Esophagus muscularis mucosa (tissue), 4 donors: ENCODE measurements at places on chromosomes 1 and 21. TPM values are rescaled to one million over a fixed set of nuclear protein-coding genes. Genes with fewer than 3 reads are reported as not detected.

CFAP74 gene
- not detected for total RNA-seq

APP gene
- total RNA-seq: 790 TPM

PMVK gene
- 16.6 TPM for total RNA-seq

OR2T29 gene
- not detected for total RNA-seq

SPATA21 gene
- total RNA-seq: not detected

BATF3 gene
- 4.5 TPM for total RNA-seq

CHRM3 gene
- total RNA-seq: 86.0 TPM

PLD5 gene
- 1.7 TPM for total RNA-seq

DNALI1 gene
- total RNA-seq: 10.4 TPM

TBX15 gene
- 0.75 TPM for total RNA-seq

- H3K27me3 ChIP-seq: no peaks in the 10 kb centered on the region
- DNase-seq: no peak
- peaks cover 7% of the 10 kb centered on the region for H3K4me1 ChIP-seq
Observed at GRCh38 chr1:24713176-24713575, 32.1 kb upstream of the CLIC4 start.

GRCh38 chr1:200305806-200306205, 104.0 kb downstream of the ZNF281 start:
- H3K4me3 ChIP-seq: no peak overlapping the region
- DNase-seq: no peak
- no peaks in the 10 kb centered on the region for H3K36me3 ChIP-seq
- H3K27ac ChIP-seq: no peak overlapping the region
- no peaks in the 10 kb centered on the region for H3K27me3 ChIP-seq

- peaks cover 4% of the 10 kb centered on the region for H3K4me1 ChIP-seq
- H3K36me3 ChIP-seq: no peaks in the 10 kb centered on the region
- DNase-seq: no peak
Observed at GRCh38 chr1:204319027-204319426, 40.7 kb downstream of the PLEKHA6 start.

- DNase-seq: no peak
- no peak overlapping the region for H3K27ac ChIP-seq
- peaks cover 6% of the 10 kb centered on the region for H3K4me1 ChIP-seq
- H3K27me3 ChIP-seq: no peaks in the 10 kb centered on the region
- no peaks in the 10 kb centered on the region for H3K36me3 ChIP-seq
Observed at GRCh38 chr1:95699149-95699953, 465.3 kb downstream of the RWDD3 start.

- no peak for DNase-seq
- no peaks in the 10 kb centered on the region for H3K36me3 ChIP-seq
- H3K27ac ChIP-seq: no peak overlapping the region
- no peak overlapping the region for H3K4me3 ChIP-seq
- peaks cover 9% of the 10 kb centered on the region for H3K4me1 ChIP-seq
- no peaks in the 10 kb centered on the region for H3K27me3 ChIP-seq
Observed at GRCh38 chr21:29133241-29133640, 2.8 kb downstream of the MAP3K7CL start.

DNA sequence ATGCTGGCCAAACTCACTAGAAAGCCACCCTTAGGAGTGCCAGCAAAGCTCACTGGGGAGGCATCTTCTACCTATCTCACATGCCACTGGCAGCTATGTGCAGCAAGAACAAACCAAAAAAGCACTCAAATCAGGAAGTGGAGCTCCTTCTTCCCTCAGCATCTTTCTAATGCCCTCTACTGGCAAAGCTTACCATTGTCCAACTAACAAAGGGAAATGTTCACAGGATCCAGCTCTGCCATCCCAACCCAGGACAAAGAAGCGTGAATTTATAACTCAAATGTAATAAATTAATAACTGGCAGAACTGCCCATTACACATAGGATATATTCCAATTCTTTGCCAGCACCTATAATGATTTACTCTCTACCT, 38.9 kb downstream of the LEPR start:
- no peak overlapping the region for H3K27ac ChIP-seq
- no peaks in the 10 kb centered on the region for H3K4me1 ChIP-seq
- DNase-seq: no peak
- H3K4me3 ChIP-seq: no peak overlapping the region
- no peaks in the 10 kb centered on the region for H3K36me3 ChIP-seq
- H3K27me3 ChIP-seq: no peaks in the 10 kb centered on the region

- H3K36me3 ChIP-seq: no peaks in the 10 kb centered on the region
- no peak for DNase-seq
- H3K27me3 ChIP-seq: no peaks in the 10 kb centered on the region
- no peak overlapping the region for H3K27ac ChIP-seq
Observed at GRCh38 chr1:102435483-102435882, 438.8 kb upstream of the OLFM3 start.
